Activated CD8-positive, alpha-beta T cell treated with anti-CD3 and anti-CD28 coated beads, Interleukin-2, amount 10 ng/mL, durations not matched to agents 7 days and 5 days (primary cell): ENCODE measurements at places on chromosomes 7 and 10.

DNA sequence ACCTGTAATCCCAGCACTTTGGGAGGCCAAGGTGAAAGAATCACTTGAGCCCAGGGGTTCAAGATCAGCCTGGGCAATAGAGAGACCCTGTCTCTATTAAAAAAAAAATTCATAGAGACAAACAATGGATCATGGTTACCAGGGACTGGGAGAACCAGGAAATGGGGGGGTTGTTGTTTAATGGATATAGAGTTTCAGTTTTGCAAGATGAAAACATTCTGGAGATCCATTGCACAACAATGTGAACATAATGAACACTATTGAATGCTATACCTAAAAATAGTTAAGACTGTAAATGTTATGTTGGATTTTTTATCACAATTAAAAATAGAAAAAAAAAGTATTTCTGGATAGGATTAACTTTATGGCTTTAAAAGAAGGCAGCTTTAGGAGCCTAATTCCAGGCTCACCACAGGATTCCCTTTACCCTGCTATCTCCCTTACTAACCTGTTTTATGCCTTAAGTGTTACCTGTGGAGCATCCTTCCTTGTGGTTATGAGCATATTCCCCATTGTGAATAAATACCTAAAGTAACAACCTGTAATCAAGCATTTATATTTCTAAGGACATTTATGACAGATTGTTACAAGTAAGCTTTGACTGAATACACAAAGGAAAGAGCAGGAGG is 45.1 kb upstream of the SGCE start:
- H3K4me3 ChIP-seq, result no peak overlapping the region
- no peaks in the 10 kb centered on the region for H3K36me3 ChIP-seq
- H3K27ac ChIP-seq, result no peak overlapping the region
- DNase-seq, result no peak

- H3K36me3 ChIP-seq, result no peaks in the 10 kb centered on the region
- no peak overlapping the region for H3K27ac ChIP-seq
- H3K4me3 ChIP-seq, result no peak overlapping the region
- H3K4me1 ChIP-seq, result no peaks in the 10 kb centered on the region
Measured at GRCh38 chr10:13365243-13365642, 17.1 kb upstream of the SEPHS1 start.

- H3K36me3 ChIP-seq, result no peaks in the 10 kb centered on the region
- peaks cover 14% of the 10 kb centered on the region for H3K4me1 ChIP-seq
- no peak within 1 kb of the TSS for H3K4me3 ChIP-seq
- H3K27me3 ChIP-seq, result peaks cover 73% of the 10 kb centered on the region
- DNase-seq, result no peak
Measured at GRCh38 chr10:124450012-124450782, at the start of gene NKX1-2. NKX1-2 (minus strand) TSS chr10:124450035; CDS start chr10:124449943, 92 bp downstream.

DNA sequence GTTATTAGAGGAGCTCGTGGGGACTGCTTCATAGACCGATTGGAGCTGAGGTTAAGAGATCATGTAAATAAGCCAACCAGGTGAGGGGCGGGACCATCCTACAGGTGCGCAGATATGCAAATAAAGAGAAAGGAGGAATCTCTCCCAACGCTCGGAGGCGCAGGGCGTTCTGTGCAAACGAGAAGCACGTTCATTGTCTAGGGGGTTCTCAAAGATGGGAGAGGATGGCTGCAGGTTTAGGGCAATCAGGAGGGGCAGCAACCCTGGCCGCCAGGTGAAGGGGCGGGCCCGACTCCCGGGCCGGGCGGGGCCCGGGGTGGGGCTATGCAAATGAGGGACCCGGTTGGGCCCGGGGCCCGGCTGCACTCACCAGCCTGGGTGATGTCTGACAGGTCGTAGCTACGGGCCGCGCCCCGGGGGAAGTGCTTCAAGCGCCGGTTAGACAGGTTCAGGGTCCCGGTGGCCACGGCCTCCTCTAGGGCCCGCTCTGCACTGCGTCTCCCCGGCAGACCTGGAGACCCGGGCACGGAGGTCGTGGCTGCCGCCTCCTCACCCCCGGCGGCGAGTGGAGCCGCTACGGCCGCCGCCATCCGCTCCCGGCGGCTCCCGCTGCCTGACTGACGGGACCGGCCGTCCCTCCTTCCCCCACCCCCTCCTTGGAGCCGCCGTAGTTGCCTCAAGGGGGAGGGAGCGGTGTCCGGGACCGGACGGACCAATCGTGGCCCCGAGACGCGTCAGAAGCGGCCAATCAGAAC is at the start of gene LRCH4:
Gene LRCH4 (minus strand): TSS at position 619 of the 755 bp plus-strand sequence. CDS start 29 bp downstream, at position 590.
- DNase-seq, result peak; percentile 70
- peaks cover 26% of the 10 kb centered on the region for H3K4me1 ChIP-seq
- H3K36me3 ChIP-seq, result peaks cover 19% of the 10 kb centered on the region
- peak within 1 kb of the TSS; percentile 93 for H3K4me3 ChIP-seq
- peak within 1 kb of the TSS; percentile 98 for H3K27ac ChIP-seq
- H3K27me3 ChIP-seq, result peaks cover 10% of the 10 kb centered on the region
